Fibroblast of lung (primary cell): ENCODE measurements at places on chromosomes 2 and 18. TPM values are rescaled to one million over a fixed set of nuclear protein-coding genes. Genes with fewer than 3 reads are reported as not detected.
A peak's percentile ranks its signal among the peaks of the same experiment; 100 is the strongest.

- no peak for DNase-seq
Observed at GRCh38 chr2:102181376-102181775, 5.4 kb upstream of the IL1RL2 start.

GRCh38 chr2:67075056-67075455, 322.1 kb upstream of the ETAA1 start:
- DNase-seq: no peak

ZNF521 gene
- total RNA-seq: 23.6 and 43.6 TPM in 2 replicates

DNA sequence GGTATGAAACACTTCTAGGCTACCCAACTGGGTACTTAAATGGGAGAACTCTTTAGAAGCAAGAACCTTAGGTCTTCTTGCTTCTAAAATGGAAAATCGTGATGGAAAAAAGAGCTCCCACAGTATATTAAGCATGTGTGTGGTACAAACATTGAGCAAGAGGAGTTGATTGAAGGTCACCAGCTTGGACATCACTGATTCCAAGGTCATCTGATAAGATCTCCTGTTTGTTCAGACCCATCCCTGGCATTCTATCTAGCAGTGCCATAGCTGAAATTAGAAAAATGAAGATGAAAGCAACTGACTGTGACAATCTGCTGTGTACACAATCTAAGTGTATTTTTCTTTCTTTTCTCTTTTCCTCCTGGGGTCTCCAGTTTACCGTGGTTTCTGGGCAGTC, 35.7 kb downstream of the TMEM182 start:
- DNase-seq: no peak

DNA sequence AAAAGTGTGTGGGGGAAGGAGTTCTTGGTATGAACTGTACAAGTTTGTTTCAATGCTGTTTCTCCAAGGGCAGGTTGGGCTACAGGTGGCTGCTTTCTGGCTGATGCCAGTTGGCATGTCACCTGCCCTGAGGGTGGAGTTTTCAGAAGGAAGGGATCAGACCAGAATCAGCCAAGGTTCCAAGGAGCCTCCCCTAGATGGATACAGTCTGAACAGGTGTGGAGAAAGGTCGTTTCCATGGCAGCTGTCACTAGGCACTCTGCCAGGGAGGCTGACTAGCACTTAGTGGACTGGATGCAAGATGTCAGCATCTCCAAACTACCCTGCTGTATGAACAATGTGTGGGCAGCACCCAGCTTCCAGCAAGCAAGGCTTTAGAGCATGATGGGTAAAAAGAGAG, 444.4 kb upstream of the HNRNPA3 start:
- no peak for DNase-seq

DNA sequence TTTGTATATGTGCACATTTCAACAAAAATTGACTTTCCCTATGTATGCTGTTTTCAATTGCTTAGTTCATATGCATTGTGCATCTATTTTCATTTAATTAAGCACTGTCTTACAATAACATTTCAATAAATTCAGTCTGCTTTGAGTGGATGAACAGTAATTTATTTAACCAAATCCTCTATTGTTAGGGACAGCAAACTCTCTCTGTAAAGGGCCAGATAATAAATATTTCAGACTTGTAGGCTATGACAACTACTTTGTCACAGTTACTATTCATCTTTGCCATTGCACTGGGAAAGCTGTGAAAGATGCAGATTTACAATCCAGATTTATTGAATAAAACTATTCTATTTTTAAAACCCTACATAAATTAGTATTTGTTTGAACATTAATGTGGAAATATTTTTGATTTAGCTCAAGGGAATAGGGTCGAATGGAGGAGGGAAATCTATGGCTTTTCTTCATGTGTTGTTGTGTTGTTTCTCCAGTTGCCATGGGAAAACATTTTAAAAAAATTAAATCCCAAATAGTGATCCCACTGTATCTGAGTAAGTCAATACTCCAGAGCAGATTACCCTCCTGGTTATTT, 14.2 kb upstream of the RAB27B start:
- DNase-seq: no peak

GRCh38 chr18:13440277-13441248, 222.0 kb downstream of the LDLRAD4 start:
- no peak for DNase-seq

DNA sequence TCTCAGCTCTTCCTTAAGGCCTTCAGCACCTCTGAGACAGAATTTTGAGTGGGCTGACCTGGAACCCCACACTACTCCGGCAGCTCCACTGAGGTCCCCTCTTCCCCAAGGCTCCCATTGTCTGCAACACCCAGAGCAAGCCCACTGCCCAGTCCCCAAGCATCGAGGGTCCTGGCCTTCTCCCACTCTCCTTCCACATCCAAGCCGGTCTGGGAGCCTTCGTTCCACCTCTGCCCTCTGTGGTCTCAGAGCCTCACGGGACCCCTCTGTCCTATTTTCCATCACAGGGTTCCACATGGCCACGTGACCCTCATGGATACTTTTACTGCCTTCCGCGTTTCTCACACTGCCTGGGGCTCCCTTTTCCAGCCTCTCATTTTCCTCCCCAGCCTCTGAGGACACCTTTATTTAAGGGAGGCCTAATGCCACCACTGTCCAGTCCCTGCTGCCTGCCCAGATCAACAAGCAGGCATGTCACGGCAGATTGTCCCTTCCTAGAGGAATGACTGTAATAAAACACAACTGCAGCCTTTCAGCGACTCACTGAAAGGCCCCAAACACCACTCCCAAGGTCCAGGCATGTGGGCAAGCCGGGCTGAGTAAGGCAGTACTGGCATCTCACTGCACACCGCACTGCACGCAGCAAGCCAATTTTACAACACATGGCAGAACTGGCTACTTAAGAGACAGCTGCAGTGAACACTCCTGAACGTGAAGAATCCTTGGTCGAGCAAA, 7.9 kb upstream of the SALL3 start:
- DNase-seq: no peak

- DNase-seq: peak; percentile 22
Observed at GRCh38 chr18:69999656-70000055, 52.0 kb upstream of the CD226 start.

DNA sequence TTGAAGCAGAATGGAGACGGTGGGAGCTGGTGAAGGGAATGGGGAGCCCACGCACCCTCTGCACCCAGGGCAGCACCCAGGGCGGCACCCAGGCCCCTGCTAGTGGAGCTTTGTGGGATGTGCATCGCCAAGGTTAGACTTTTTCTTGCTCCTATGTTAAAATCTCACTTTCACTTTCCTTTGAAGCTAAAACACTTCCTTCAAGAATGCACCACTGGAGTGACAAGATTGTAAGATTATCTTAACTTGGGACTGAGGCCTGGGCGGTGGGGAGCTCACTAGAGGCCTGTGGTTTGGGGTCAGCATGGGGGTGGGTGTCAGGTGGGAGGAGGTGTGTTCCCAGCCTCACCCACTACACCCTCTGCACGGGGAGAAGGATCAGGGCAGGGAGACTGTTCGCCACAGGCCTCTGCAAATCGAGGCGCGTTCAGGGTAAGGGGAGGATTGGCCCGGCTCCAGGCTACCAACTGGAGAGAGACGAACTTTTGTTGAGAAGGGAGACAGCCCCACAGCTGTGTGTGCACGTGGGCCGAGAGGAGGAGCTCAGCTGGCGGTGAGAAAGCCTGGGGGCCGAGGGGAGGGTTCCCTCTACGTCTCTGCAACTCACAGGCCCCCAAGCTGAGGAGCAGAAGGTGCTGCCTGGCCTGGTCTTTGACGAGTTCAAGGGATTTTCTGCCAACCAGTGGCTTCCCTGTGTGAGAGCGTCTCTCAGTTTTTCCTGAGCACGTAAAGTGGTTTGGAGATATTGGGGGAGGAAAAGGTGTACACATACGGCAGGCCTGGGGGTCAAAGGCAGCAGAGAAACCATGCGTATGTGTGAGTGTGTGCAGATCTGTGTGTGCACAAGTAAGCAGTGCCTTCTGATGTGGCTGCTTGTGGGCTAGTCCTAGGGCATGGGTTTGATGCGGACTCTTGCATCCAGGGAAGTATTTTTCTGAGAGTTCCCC, 147.7 kb downstream of the KLHL29 start:
- DNase-seq: no peak

DNA sequence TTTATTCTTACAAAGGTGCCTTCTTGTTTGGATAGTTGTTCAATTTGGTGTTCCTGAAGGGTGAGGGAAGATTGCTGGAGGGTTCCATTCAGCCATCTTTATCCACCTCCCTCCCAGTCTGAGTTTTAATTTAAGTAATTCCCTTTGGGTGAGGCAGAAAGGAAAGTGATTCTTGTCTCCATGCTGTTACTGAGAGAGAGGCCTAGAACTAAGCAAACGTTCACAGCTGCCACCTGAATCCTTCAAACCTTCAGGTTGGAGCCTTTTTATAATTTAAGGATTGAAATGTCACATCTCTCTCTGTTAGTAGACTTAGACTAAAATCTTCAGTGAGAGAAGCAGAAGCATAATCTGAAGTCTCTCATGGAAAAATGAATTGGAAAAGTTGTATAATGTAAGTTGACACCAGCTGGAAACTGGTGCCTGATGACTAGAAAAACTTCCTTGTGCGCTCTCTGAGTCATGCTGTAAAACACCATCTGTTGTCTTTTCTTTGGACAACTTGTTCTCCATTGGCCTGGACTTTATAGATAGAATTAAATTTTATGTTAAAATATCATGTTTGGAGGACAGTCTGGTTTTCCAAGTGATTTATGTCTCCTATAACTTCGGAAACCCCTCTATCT, 14.6 kb downstream of the STRADB start:
- peak; percentile 84 for DNase-seq

GRCh38 chr2:233711312-233712008, 1.2 kb upstream of the UGT1A5 start:
- peak; percentile 67 for DNase-seq

GRCh38 chr2:37792366-37792765, 120.9 kb upstream of the CDC42EP3 start:
- no peak for DNase-seq

- peak; percentile 81 for DNase-seq
Observed at GRCh38 chr18:12271376-12272235, 17.4 kb downstream of the CIDEA start.

RNMT gene
- 15.9 and 17.2 TPM in 2 replicates for total RNA-seq

GRCh38 chr2:1632002-1632348, 112.3 kb downstream of the PXDN start:
- DNase-seq: peak; percentile 45
